ENCODE measurements at places on chromosomes 1 and 21.

DNA sequence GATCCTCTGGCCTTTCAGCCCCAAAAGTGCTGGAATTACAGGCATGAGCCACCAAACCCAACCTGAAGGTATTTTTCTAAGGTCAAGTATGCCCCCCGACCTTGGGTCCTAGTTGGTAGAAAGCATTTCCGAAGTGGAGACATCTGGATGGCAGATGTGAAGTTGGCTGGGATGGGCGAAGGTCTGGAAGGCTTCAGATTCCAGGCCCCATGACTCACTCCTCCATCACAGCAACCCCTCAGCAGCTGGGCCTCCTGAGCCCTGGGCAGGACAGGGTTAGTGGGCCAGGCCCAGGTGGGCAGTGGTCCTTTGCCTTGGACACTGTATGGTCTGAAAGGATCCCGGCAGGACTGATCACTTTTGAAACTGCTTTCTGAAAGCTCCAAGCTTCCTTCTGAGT, 23.3 kb downstream of the NAV1 start:
- DNase-seq, result no peak

DNA sequence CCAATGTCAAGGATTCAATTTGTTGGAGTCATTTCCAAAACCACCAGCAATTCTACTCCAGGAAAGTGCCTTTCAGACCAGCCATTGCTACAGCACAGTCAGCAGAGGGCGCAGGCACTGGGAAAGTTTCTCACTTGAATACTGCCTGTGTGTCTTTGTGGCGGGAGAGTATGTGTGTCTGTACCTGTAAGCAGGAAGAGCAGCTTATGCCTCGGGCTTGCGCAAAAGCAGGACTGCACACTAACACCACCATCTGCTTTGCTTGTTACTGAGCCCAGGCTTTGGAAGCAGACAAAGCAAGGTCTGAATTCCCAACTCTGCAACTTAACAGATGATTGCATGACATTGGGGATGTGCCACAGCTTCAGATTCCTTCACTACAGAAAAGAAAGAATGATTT, 7.0 kb upstream of the CTSE start:
- DNase-seq, result no peak

GRCh38 chr1:166069390-166069789, 97.4 kb downstream of the FAM78B start:
- no peak for DNase-seq

- DNase-seq, result no peak
Measured at GRCh38 chr1:14778541-14778897, 180.0 kb downstream of the KAZN start.

DNA sequence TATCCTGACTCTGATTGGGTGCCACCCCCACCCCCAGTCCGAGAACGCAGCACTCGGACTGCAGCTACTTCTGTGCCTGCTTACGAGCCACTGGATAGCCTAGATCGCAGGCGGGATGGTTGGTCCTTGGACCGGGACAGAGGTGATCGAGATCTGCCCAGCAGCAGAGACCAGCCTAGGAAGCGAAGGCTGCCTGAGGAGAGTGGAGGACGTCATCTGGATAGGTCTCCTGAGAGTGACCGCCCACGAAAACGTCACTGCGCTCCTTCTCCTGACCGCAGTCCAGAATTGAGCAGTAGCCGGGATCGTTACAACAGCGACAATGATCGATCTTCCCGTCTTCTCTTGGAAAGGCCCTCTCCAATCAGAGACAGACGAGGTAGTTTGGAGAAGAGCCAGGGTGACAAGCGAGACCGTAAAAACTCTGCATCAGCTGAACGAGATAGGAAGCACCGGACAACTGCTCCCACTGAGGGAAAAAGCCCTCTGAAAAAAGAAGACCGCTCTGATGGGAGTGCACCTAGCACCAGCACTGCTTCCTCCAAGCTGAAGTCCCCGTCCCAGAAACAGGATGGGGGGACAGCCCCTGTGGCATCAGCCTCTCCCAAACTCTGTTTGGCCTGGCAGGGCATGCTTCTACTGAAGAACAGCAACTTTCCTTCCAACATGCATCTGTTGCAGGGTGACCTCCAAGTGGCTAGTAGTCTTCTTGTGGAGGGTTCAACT, 2.1 kb downstream of the RBM15 start:
- DNase-seq, result no peak

GRCh38 chr1:185861630-185862029, 127.4 kb downstream of the HMCN1 start:
- no peak for DNase-seq

- DNase-seq, result no peak
Measured at GRCh38 chr21:18274370-18274769, 29.7 kb downstream of the CHODL start.

DNA sequence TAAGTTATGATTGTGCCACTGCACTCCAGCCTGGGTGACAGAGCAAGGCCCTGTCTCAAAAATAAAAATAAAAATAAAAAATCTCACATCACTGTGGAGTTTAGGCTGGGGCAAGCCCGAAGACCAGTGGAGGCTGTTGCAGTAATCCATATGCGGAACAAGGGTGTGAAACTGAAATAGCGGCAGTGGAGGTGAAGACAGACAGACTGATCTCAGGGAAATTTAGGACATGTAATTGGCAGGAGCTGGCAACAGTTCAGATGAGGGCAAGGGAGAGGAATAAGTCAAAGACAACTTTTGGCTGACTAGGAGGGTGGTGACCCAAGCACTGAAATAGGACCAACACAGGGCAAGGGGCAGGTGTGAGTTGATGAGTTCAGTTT, 8.4 kb downstream of the ARMH1 start:
- DNase-seq, result no peak

DNA sequence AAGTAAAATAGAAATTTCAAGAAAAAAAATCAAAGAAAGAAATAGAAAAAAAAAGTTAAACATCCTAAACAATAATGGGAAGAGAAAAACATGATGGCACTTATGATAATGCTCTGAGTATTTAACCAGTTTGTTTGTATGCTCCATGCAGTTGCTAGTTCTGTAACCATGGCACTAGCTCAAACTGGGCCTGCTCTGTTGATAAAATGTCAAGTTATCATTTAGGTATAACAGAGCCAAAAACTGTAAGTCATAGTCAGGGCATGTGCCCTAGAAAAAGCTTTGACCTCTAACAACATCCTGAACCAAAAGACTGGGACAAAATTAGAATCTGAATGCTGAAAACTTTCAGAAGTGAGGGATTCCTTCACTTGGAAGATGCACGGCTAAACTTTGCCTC, 148.9 kb downstream of the KCNT2 start:
- no peak for DNase-seq

DNA sequence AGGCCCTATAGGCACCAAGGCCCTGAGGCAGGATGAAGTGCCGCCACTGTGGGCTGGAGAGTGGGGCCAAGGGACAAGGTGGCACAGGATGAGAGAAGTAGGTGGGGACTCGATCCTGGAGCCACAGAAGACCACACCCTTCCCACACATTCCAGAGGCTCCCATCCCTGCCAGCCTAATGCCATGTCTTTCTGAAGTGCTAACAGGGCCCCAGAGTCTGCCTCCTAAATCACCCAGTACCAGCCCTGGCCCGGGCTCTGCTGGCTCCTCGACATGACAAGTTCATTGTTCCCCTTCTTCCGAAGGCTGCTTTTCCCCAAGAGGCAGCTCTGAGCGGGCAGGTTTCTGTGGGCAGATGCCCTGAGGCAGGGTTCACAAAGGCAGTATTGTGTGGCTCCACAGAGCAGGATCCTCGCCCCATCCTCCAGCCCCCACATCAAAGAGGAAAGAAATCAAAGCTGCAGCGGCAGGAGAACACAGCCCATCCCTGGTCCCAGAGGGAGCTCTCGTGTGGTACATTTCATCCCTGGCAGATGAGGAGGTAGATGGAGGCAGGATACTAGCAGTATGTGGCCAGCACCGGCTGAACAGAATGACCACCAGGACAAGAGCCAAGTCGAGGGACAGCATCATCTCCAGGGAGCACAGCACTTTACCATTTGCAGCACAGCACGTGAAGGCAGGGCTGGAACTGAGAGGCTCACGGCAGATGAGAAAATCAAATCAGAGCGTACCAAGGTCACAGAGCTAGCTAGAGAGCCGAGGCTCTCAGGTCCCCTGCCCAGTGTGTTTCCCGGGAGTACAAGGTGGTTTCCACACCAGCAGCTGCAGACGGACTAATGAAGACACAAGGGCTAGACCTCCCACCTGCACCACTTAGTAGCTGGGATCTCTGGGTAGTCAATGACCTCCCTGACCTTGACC, 64.8 kb downstream of the SYF2 start:
- DNase-seq, result peak; percentile 77

GRCh38 chr21:44267655-44268142, 6.0 kb upstream of the DNMT3L start:
- DNase-seq, result no peak

GRCh38 chr1:199463521-199464127, 563.9 kb upstream of the NR5A2 start:
- no peak for DNase-seq

GRCh38 chr1:190416239-190416638, 61.4 kb downstream of the BRINP3 start:
- no peak for DNase-seq

GRCh38 chr1:187264995-187265602, 436.4 kb downstream of the PLA2G4A start:
- no peak for DNase-seq

DNA sequence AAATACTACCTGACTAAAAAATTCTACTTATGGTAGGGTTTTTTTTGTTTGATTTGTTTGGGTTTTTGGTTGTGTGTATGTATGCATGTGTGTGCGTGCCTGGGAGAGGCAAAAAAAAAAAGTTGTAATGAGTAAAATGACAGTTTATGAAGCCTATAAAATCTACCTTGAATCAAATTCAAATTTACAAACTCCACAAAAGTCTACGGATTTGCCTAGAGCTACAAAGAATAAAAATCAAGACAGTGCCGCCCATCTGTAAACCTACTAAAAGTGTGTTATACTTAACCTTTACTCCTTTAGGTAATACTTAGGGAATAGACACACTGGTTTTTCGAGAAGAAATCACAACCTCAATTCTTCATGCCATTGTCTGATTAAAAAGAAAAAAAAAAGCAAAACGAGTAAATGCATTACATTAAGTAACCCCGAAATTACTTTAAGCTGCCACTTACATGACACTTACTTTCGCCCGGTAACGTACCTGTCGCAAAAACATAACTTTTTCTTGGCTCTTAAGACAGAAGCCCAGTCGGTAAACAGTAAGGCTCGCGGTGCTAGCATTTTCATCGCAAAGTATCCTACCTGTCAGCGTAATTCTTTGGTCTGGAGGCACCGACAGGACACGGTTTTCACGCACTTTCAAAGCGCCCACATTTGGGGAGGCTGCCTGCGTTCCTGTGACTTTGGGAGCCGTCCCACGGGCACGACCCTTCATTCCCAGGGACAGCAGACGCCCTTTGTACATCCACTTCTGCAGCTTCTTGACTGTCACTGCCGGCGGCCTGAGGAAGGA, 951 bp downstream of the SYDE2 start:
- no peak for DNase-seq

GRCh38 chr1:15900662-15901279, 53.3 kb downstream of the SPEN start:
- DNase-seq, result no peak

GRCh38 chr1:200334661-200335256, 75.1 kb downstream of the ZNF281 start:
- no peak for DNase-seq

DNA sequence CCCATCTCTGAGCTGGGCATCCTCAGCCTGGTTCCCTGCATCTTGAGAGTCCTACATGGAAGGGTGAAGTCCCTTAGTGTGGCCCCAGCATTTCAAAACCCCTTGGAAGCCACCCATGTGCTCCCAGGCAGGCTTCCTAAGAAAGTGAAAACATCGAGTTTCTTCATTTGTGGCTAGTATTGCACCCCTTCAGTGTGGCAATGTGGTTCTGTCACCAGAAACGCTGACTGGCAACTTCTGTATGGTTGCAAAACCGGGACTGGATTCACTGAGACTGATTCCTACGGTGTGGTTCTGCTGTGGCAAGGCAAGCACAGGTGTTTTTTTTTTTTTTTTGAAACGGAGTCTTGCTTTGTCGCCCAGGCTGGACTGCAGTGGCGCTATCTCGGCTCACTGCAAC, 9.0 kb upstream of the IFNGR2 start:
- DNase-seq, result no peak

- no peak for DNase-seq
Measured at GRCh38 chr1:166184897-166185296, 18.1 kb upstream of the FAM78B start.

- DNase-seq, result no peak
Measured at GRCh38 chr1:54883349-54884102, 3.5 kb downstream of the DHCR24 start.

GRCh38 chr1:15231714-15232201, 15.3 kb upstream of the FHAD1 start:
- no peak for DNase-seq

DNA sequence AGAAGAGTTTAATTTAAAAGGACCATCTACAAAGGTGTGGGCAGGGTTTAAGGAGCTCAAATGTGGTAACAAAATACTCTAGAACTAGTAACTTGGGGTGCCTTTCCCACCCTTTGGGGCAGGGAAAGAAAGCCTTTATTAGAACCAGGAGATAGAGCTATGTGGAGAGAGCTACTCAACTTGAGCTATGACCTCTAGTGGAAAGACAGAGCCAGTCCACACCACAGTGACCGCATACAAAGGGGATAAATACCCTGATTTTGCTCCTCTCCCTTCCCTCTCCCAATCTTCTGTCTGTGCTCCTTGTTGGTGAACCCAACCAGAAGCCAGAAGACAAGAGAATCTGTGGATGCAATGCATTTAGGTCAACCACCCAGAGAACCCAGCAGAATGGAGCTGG, 54.4 kb upstream of the JAK1 start:
- no peak for DNase-seq

GRCh38 chr1:38179483-38179882, 132.9 kb upstream of the POU3F1 start:
- DNase-seq, result no peak

- DNase-seq, result no peak
Measured at GRCh38 chr1:196063294-196063693, 544.9 kb downstream of the KCNT2 start.

- no peak for DNase-seq
Measured at GRCh38 chr1:5661196-5662085, 330.8 kb downstream of the NPHP4 start.

DNA sequence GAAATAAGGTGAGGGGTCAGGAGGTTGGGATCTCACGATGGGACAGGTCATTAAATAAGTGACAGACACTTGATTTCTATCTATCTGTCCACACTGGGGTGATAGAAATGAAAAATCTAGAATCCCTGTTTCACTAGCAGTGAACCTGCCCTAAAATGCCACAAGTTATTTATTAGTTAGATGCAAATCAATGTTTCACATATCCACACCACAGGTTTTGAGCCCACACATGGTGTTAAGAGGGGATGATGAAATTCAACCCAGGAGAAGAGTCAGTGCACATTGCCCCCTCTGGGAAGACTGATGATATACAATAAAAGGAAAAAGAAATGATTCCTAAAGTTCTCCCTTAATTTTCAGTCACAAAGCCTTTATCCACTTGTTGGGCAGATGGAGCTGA, 10.1 kb upstream of the NTPCR start:
- DNase-seq, result no peak

- DNase-seq, result peak; percentile 62
Measured at GRCh38 chr1:52159033-52159789, 17.3 kb downstream of the ZFYVE9 start.

- no peak for DNase-seq
Measured at GRCh38 chr1:242556276-242556675, 31.8 kb upstream of the PLD5 start.

GRCh38 chr1:68174738-68175113, 57.6 kb downstream of the WLS start:
- no peak for DNase-seq

Data from esophagus muscularis mucosa (tissue), 4 donors.